ENCODE measurements at places on chromosomes 5 and 9.

DNA sequence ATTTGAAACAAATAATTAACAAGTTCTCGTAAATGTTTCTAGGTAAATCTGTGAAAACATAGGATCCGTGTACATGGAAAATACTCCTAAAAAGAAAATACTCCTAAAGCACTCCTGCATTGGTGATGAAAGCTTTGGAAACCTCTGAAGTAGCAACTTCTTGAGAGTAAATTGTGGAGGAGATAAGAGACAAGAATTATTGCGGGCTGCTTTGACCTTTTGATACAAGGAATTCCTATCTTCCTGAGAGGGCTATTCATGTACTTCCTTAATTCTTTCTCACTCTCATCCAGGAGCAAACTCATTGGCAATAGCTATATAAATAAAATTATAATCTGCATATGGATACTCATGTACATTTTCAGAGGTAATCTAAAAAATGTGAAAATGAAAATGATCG lies 158.4 kb upstream of the PIK3R1 start:
- DNase-seq = no peak

DNA sequence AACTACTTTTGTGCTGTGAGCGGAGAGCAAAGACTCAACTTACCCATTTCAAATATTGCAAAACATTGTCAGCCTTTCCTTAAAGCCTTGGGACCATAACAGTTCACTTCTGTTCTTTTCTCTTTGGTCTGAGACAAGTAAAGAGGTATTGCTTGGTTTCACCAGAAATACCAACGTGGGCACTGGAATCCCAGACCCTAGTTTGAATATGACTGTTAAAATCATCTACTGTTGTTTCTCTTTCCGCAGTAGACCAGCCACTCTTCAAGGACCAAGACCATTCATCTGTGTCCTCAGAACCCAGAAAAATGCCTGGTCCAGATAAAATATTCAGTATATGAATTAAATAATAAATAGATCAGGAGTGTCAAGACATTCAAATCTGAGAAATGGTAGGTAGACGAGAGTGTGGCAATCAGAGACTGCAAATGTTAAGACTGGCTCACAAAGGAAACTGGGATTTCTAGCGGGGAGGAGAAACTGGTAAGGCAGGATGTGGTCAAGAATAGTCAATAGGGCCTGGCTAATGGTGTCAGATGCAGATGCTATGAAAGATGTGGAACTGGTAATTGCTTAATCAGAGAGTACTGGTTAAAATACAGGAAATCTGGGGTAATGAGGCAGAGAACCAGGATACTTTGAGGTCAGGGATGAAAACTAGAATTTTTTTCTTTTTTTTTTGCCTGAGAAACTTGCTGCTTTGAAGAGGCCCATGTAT lies 82.1 kb upstream of the IL33 start:
- DNase-seq = no peak

GRCh38 chr9:107504585-107505455 lies 15.3 kb upstream of the KLF4 start:
- no peak for DNase-seq

DNA sequence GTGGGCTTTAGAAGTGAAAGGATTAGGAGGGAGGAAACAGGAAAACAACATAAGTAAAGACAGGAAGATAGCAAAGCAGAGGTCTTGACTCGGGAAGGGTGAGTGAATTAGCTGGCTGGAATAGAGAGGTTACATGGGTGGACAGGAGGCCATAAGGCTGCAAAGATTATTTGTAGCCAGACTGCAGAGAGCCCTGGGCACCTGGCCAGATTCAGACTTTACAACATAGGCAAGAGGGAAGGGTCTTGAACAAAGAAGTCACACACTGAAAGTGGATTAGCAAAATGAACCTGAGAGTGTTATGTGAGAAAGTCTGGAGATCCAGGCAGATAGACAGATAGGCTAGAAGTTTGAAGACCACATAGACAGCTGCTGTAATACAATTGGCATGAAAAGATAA lies 29.7 kb upstream of the CER1 start:
- no peak for DNase-seq

- no peak for DNase-seq
Measured at GRCh38 chr5:62649025-62649424, 70.4 kb downstream of the LRRC70 start.

DNA sequence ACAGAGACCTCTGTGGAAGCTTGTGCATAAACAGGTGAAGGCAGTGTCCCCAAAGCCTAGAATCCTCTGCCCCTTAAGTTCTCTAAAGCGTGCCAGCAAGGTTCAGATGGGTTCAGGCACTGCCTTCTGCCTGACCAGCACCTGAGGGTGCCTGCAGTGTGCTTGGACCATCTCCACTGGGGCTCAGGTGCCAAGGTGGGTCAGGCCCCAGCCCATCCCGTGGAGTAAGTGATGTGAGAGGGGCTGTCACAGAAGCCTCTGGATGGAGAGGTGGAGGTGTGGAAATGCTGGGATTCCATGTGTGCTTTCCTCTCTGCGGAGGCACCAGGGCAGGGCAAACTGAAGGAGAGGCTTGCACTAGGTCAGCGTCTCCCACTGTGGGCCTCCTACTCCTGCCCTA lies 118.5 kb downstream of the DAB2IP start:
- no peak for DNase-seq

GRCh38 chr9:133377721-133378216 lies 1.6 kb downstream of the STKLD1 start:
- DNase-seq = no peak

GRCh38 chr9:94639999-94640376 lies 670 bp upstream of the FBP1 start:
- DNase-seq = no peak

GRCh38 chr5:143182901-143183820 lies 220.3 kb downstream of the NR3C1 start:
- DNase-seq = peak; percentile 71

DNA sequence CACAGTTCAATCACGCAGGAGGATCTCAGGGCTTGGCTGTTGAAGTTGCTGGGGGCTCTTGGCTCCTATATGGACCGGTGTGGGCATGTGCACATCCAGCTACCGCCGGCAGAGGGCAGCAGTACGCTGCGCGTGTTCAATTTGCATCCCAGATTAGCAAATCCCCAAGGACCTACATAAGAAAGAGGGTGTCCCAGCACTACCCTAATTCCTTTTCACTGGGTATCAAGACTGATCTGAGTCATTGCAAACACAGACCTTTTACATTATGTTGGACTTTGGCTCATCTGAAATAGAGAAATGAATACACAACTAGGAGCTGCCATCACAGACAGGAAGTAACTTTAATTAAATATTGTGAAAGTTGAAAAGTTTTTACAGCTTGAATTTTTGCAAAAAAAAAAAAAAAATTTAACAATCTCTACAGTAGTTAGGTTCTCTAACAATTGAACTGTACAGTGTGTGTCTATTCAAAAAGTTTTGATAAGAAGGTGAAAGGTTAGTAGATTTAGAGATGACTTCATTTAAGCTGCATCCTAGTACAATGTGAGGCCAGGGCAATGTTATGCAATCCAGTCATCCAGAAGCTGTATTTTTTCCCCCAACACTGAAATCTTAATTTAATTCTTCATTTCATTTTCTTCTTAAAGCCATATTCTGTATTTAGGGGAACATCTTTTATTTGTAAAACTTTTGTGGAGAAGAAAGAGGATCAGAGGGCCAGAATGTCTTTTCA lies 404.0 kb downstream of the EBF1 start:
- DNase-seq = peak; percentile 58

GRCh38 chr5:107812570-107813141 lies 141.9 kb upstream of the EFNA5 start:
- no peak for DNase-seq

DNA sequence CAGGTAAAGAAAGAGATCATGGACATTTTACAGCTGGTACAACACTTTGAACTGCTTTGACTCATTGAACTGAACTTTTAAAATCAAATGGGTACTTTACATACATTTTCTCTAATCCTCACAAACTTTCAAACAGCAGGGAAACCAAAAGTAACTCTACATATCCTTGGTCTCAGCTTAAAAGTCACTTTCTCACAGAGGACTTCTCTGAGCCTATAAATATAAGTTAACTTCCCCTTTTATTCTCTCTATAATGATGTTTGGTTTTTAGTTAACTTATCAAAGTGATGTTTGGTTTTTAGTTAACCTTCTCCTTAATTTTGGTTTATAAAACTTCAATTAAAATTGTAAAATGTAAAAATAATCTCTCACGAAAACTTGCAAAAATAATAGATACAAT lies 209.8 kb downstream of the MCTP1 start:
- DNase-seq = no peak

DNA sequence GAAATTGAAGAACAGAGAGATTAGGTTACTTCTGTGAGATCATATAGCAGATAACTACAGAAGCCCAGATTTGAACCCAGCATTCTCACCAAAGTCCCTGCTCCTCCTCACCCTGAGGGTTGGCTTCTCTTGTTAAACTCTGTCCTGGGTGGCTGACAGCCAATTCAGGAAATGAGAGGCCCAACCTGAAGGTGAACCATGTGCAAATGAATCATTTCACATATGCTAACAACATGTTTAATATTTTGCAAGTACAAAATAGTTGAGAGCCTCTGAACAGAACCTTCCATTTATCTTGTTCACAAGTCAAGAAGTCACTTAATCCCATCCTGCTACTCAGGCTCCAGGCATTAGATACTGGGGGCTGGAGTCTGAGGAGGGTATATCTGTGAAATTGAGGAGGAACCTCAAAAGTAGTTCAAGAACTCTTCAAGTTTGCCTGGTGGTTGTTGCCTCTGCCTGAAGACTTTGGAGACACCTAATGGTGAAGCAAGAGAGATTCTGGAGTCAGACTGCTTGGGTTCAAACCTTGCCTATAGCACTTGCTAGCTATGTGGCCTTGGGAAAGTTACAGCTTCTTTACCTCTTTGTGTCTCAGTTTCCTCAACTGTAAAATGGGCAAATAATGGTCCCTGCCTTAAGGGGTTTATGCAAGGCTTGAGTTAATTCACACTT lies 564.0 kb downstream of the PSAT1 start:
- DNase-seq = no peak

DNA sequence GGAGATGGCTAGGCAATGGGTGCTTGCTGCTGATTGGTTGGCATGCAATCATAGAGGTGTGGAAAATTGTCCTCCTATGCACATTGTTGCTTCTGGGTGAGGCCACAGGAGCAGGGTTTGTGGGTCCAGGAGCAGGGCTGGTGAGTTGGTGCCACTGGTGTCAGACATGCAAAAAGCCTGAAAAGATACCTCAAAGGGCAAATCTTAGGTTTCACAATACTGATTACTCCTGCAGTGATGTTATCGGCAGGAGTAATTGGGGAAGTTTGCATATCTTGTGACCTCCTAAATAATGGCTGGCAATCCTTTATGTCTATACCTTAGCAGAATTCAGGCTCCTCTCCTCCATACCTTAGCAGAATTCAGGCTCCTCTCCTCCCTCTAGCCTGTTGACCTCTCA lies 25.2 kb downstream of the SLC25A48 start:
- DNase-seq = no peak

All from activated T-cell treated with anti-CD3 and anti-CD28 coated beads, Interleukin-2, amount 50 U/mL, for 72 hours (primary cell).